ENCODE measurements at places on chromosomes 3 and 15. TPM values are rescaled to one million over a fixed set of nuclear protein-coding genes. Genes with fewer than 3 reads are reported as not detected.

The TMCO5A gene
- 0.35 TPM for total RNA-seq

The CACNA2D3 gene
- total RNA-seq: 0.18 TPM

The CLDN16 gene
- total RNA-seq: 0.20 TPM

The CPA3 gene
- total RNA-seq: not detected

The ZBTB20 gene
- 26.5 TPM for total RNA-seq

The GP9 gene
- not detected for total RNA-seq

The LRRC3B gene
- total RNA-seq: not detected

- H3K36me3 ChIP-seq: no peaks in the 10 kb centered on the region
- H3K27ac ChIP-seq: no peak overlapping the region
Observed at GRCh38 chr3:173743516-173743915, 346.0 kb downstream of the NLGN1 start.

GRCh38 chr3:123559040-123559861 lies 25.6 kb downstream of the HACD2 start:
- no peak overlapping the region for H3K27ac ChIP-seq
- no peaks in the 10 kb centered on the region for H3K4me1 ChIP-seq
- H3K36me3 ChIP-seq: peaks cover 8% of the 10 kb centered on the region
- DNase-seq: no peak

DNA sequence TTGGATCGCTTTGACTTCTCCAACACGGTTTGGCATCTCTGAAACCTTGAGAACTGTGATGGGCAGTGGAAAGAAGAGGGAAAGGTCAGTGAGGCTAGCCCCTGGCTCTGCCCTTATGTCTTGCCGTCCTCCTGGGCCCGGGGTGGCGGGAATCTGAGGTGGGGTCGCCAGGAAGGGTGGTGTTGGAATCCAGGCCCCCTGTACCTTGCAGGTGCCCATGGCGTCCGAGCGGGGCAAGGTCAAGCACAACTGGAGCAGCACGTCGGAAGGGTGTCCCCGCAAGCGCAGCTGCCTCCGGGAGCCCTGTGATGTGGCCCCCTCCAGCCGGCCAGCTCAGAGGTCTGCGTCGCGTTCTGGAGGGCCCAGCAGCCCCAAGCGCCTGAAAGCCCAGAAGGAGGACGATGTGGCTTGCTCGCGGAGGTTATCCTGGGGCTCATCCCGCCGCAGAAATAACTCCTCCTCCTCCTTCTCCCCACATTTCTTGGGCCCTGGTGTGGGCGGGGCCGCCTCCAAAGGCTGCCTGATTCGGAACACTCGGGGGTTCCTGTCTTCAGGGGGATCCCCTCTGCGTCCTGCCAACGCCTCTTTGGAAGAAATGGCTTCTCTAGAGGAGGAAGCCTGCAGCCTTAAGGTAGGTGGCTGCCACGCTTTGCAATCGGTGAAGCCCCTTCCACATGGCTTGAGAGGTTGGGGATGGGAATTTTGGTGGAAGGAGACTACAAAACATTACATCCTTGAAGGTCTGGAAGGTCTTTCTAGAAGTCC lies 907 bp downstream of the TATDN2 start:
- no peak overlapping the region for H3K27ac ChIP-seq
- H3K27me3 ChIP-seq: no peaks in the 10 kb centered on the region
- peak overlapping the region; percentile 80 for H3K4me3 ChIP-seq
- H3K36me3 ChIP-seq: peaks cover 12% of the 10 kb centered on the region
- H3K4me1 ChIP-seq: peaks cover 17% of the 10 kb centered on the region

- no peaks in the 10 kb centered on the region for H3K4me1 ChIP-seq
- no peak overlapping the region for H3K4me3 ChIP-seq
- no peaks in the 10 kb centered on the region for H3K27me3 ChIP-seq
- DNase-seq: no peak
- H3K36me3 ChIP-seq: no peaks in the 10 kb centered on the region
Observed at GRCh38 chr3:85193565-85193964, 234.8 kb downstream of the CADM2 start.

- no peaks in the 10 kb centered on the region for H3K4me1 ChIP-seq
- H3K27ac ChIP-seq: no peak overlapping the region
- no peak for DNase-seq
- no peaks in the 10 kb centered on the region for H3K27me3 ChIP-seq
- H3K36me3 ChIP-seq: no peaks in the 10 kb centered on the region
Observed at GRCh38 chr3:184949251-184949965, 137.4 kb downstream of the VPS8 start.

GRCh38 chr15:37142371-37142770 lies 42.0 kb upstream of the MEIS2 start:
- H3K27me3 ChIP-seq: no peaks in the 10 kb centered on the region
- no peak for DNase-seq
- H3K36me3 ChIP-seq: no peaks in the 10 kb centered on the region
- H3K4me3 ChIP-seq: no peak overlapping the region
- H3K27ac ChIP-seq: no peak overlapping the region

- H3K4me1 ChIP-seq: no peaks in the 10 kb centered on the region
- no peak overlapping the region for H3K27ac ChIP-seq
- H3K4me3 ChIP-seq: no peak overlapping the region
- peak; percentile 55 for DNase-seq
- H3K27me3 ChIP-seq: no peaks in the 10 kb centered on the region
- H3K36me3 ChIP-seq: no peaks in the 10 kb centered on the region
Observed at GRCh38 chr3:83498361-83499016, 1460.3 kb upstream of the CADM2 start.

DNA sequence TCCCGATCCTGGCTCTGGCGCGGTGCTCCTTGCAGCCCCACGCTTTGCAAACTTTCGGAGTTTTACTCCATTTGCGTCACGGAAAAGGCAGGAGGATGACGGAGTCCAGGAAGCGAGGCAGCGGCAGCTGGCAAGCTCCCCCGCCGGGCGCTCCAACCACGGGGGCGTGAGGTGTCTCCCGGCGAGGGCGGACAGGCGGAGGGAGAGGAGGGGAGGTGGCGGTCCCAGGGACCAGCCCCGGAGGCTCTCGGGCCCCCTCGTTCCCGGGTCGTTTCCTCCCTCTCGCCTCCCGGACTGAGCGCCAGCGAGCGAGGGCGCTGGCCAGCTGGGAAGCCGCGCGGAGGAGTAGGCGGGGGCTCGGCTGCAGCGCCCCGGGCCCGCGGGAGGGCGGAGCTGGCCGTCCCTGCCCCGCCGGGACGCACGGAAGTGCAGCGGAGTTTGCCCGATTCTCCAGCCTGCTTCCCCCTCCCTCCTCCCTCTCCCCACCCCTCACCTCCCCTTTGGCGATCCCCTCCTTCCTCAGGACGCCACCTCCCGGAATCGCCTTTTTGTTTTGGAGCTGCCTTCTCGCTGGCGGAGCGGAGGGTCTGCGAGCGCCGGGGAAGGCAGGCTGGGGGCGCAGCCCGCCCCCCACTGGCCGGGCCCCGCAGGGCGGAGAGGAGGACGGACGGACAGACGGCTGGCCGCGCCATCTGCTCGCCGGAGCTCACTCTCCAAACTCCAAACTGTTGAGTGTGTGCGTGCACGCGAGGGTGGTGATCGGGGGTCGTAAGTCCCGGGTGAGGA lies at the start of gene SNX33:
SNX33 (plus strand) TSS at position 543 of the 786 bp plus-strand sequence. CDS start 1,191 bp downstream, outside the sequence.
- H3K36me3 ChIP-seq: no peaks in the 10 kb centered on the region
- no peaks in the 10 kb centered on the region for H3K27me3 ChIP-seq
- H3K4me1 ChIP-seq: peaks cover 58% of the 10 kb centered on the region
- DNase-seq: peak; percentile 58

GRCh38 chr3:193574488-193575070 lies 18.4 kb upstream of the OPA1 start:
- no peak overlapping the region for H3K27ac ChIP-seq
- no peaks in the 10 kb centered on the region for H3K36me3 ChIP-seq
- H3K4me1 ChIP-seq: peaks cover 14% of the 10 kb centered on the region
- H3K4me3 ChIP-seq: no peak overlapping the region
- DNase-seq: no peak
- no peaks in the 10 kb centered on the region for H3K27me3 ChIP-seq

DNA sequence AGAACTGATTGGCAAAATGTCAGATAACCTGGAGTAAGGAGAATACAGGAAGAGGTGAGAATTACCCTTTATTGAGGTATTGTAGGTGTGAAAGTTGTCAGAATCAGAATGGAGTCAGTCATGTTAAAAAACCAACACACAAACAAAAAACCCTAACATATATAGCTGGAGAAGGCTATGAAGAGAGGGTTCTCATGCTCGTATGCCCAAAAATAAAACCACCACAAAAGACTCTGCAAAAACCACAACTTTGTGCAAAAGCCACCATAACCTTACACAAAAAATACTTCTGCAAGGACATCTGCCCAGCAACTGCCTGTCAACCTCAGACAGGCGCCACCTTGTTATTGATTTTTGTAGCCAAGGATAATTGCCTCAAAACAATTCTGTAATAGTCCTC lies 136.0 kb downstream of the CD47 start:
- no peak overlapping the region for H3K4me3 ChIP-seq
- DNase-seq: no peak
- no peaks in the 10 kb centered on the region for H3K36me3 ChIP-seq
- no peak overlapping the region for H3K27ac ChIP-seq

DNA sequence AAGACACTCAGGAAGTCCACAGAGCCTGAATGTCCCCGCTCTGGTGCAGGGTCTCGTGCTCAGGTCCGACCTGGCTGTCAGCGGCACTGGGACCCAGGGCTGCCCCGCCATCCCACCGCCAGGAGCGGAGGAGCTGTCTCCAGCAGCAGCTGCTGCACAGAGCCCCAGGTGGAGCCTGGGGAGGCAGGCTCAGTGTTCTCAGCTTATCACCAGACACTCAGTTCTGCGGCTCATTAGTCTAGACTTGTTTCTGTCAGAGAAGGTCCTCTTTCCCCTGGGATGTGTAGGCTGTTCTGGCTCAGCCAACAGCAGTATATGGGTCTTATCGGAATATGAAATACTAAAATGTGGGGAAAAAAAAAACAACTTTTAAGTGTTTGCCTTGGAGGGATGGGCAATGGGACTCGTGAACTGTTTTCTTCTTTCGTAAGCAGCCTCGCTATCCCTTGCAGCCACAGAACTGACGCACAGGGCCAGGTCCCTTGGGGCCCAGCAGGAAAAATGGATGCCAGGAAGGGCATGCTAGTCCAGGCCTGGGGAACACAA lies 75.9 kb downstream of the KLF13 start:
- no peaks in the 10 kb centered on the region for H3K36me3 ChIP-seq
- no peak for DNase-seq
- H3K4me3 ChIP-seq: no peak overlapping the region

DNA sequence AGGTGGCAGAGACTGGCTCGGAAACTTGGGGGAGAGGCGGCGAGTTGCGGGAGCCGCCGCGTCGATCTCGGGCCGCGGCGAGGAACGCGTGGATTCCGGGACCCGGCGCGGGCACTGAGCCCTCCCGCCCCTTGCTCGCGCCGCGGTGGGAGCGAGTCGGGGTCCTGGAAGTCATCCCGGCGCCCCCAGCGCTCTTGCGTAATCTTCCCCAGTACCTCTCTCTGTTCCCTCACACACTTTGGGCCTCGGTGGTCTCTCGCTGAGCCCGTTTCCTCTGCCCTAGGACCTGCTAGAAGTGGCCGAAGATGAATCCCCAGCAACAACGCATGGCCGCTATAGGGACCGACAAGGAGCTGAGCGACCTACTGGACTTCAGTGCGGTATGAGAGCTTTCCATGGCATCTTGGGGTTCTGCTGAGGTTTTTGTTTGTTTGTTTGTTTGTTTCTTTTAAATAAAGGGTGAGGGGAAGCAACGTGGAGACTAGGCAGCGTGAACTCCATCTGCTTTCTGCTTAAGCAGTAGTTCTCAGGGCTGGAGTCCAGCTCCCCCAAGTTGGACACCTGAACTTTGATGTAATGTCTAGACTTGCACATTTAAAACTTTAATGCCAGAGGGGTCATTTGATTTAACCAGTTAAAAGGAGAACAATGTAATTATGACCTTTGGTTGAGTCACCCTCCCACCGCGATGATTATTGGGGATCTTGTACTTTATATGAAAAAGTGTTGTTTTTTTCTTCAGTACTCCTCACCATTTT lies 1.3 kb downstream of the TCF12 start:
- peak overlapping the region; percentile 4 for H3K27ac ChIP-seq
- H3K4me1 ChIP-seq: peaks cover 8% of the 10 kb centered on the region
- no peaks in the 10 kb centered on the region for H3K27me3 ChIP-seq

DNA sequence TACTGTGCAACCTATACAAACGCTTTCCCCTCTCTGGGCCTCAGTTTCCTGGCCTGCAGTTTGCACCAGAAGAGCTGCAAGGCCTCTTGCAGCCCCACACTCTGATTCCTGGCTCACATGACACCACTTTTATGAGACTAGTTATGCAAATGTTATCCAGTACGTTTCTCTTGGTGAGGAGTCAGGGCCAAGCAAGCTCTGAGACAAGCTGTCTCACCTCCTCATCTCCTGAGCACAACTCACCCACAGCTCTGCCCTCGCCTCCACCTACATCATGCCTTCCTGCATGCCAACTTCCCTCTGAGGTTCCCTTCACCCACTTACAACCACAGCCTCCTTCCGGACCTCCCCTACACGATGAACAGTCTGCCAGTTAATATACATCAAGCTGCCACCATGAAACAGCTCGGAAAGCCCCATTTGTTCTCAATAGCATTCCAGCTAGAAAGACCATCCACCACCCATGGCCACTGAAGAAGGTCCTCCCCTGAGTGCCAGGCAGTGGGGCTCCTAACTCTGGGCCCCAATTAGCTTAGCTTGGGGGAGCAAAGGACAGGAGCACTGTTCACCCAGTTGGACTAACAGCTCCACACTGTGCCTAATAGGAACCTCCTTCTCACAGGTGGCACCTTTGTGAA lies 25.0 kb downstream of the CRYGS start:
- H3K4me1 ChIP-seq: no peaks in the 10 kb centered on the region
- no peak overlapping the region for H3K4me3 ChIP-seq

GRCh38 chr3:14839236-14839635 lies 20.5 kb downstream of the FGD5 start:
- no peaks in the 10 kb centered on the region for H3K36me3 ChIP-seq
- H3K4me1 ChIP-seq: no peaks in the 10 kb centered on the region
- no peak for DNase-seq
- no peak overlapping the region for H3K27ac ChIP-seq
- no peak overlapping the region for H3K4me3 ChIP-seq

DNA sequence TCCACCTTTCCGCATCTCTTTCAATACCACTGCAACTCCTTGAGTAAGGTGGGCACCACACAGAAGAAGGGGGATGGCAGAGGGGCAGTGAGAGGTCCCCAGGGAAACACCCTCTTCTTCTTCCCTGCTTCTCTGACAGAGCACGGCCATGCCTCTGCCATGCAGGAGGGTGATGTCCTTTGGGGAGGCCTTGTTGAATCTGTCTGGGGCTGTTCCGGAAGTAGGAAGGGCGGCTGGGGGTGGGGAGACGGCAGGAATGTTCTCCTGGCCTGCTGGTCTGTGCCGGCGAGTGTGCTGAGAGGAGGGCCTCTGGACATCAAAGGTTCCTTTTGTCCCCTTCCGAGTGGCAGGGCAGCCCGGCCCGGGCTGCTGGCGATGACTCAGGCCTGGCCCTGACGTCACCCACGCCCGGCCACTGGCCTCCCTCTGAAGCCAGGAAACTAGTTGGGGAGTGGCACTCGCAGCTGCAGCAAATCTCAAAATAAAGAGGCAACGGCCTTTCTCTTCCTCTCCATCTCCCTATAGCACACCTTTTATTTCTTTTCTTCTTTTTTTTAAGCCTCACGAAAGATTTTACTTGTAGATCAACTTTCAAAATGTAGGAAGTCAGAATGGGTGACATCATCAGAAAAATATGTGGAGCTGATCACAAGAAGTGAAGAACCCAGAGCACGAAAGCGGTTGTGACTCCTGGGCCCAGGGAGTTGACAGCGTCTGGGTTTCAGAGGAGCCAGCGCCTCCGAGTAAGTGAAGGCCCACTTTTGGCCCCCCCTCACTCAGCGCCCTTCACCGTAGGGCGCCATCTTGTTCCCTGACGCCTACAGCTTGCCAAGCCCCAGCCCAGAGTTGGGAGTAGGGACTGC lies at the start of gene ZBTB38:
ZBTB38 (plus strand) TSS at position 443 of the 863 bp plus-strand sequence. CDS start 73,885 bp downstream, outside the sequence.
- no peaks in the 10 kb centered on the region for H3K36me3 ChIP-seq
- H3K4me1 ChIP-seq: peaks cover 38% of the 10 kb centered on the region
- peak; percentile 88 for DNase-seq
- H3K27ac ChIP-seq: peak within 1 kb of the TSS; percentile 63
- no peaks in the 10 kb centered on the region for H3K27me3 ChIP-seq
- H3K4me3 ChIP-seq: no peak within 1 kb of the TSS
